ENCODE measurements at places on chromosomes 1 and 21. TPM values are rescaled to one million over a fixed set of nuclear protein-coding genes. Genes with fewer than 3 reads are reported as not detected.

The POU3F1 gene
- 8.8 TPM for total RNA-seq

The DEPDC1 gene
- 7.6 TPM for total RNA-seq

The PEAR1 gene
- total RNA-seq: 4.7 TPM

The DNM3 gene
- 1.6 TPM for total RNA-seq

The FAM177B gene
- total RNA-seq: not detected

The COL6A1 gene
- 112 TPM for total RNA-seq

The MYOG gene
- not detected for total RNA-seq

The ZNF687 gene
- total RNA-seq: 31.0 TPM

The DENND2C gene
- total RNA-seq: 60.9 TPM

The PACC1 gene
- 6.0 TPM for total RNA-seq

The SLC22A15 gene
- 7.4 TPM for total RNA-seq

The C1orf116 gene
- 95.8 TPM for total RNA-seq

The SERPINC1 gene
- total RNA-seq: not detected

The PGLYRP3 gene
- 34.2 TPM for total RNA-seq

The UBE2U gene
- total RNA-seq: not detected
